ENCODE measurements at places on chromosomes 16 and 17. TPM values are rescaled to one million over a fixed set of nuclear protein-coding genes. Genes with fewer than 3 reads are reported as not detected.
A peak's percentile ranks its signal among the peaks of the same experiment; 100 is the strongest.

GRCh38 chr16:55328611-55329569 is 4.9 kb downstream of the IRX6 start:
- no peak for DNase-seq
- H3K36me3 ChIP-seq, result no peaks in the 10 kb centered on the region
- H3K4me3 ChIP-seq, result no peak overlapping the region
- peaks cover 3% of the 10 kb centered on the region for H3K4me1 ChIP-seq

DNA sequence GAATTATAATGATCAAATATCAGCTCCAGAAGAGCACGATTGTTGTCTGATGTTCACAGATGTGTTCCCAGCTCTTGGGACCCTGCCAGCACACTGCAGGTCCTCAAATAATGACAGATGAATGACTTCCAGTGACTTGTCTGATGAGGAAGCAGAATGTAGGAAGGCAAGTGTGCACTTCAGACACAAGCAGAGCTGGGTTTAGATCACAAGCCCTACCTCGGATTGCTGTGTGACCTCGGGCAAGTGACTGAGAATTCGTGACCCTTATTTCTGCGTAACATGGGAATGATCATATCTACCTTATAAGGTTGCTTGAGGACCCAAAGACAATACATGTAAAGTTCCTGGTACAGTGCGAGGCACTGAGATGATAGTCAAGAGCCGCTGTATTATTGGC is 182.2 kb downstream of the ABCC12 start:
- no peaks in the 10 kb centered on the region for H3K36me3 ChIP-seq
- DNase-seq, result peak; percentile 60
- no peak overlapping the region for H3K4me3 ChIP-seq
- no peak overlapping the region for H3K27ac ChIP-seq
- H3K27me3 ChIP-seq, result no peaks in the 10 kb centered on the region

The CORO1A gene
- total RNA-seq, result 33.5 TPM

DNA sequence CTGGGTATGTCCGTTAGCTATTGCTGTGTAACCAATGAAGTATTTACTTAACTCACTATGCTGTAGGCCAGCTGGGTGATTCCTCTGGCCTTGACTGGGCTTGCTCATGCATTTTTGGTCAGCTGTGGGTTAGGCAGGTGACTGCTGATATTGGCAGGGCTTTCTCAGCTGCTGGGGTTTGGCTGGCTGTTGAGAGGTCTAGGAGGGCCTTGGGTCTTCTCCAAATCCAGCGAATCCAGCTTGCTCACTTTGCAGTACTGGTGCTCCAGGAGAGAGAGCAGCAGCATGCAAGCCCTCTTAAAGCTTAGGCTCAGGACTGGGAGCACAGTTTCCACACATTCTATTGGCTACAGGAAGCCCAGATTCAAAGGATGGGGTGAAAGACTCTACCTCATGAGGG is 270.1 kb downstream of the PHKB start:
- H3K4me3 ChIP-seq, result no peak overlapping the region
- no peaks in the 10 kb centered on the region for H3K27me3 ChIP-seq
- no peaks in the 10 kb centered on the region for H3K36me3 ChIP-seq
- no peaks in the 10 kb centered on the region for H3K4me1 ChIP-seq
- peak; percentile 39 for DNase-seq

- DNase-seq, result no peak
- peaks cover 29% of the 10 kb centered on the region for H3K4me1 ChIP-seq
- no peaks in the 10 kb centered on the region for H3K27me3 ChIP-seq
- no peak overlapping the region for H3K27ac ChIP-seq
- H3K4me3 ChIP-seq, result no peak overlapping the region
- no peaks in the 10 kb centered on the region for H3K36me3 ChIP-seq
Observed at GRCh38 chr16:53914736-53915135, 210.8 kb downstream of the FTO start.

The SPIRE2 gene
- 7.2 TPM for total RNA-seq

The TBX4 gene
- not detected for total RNA-seq

DNA sequence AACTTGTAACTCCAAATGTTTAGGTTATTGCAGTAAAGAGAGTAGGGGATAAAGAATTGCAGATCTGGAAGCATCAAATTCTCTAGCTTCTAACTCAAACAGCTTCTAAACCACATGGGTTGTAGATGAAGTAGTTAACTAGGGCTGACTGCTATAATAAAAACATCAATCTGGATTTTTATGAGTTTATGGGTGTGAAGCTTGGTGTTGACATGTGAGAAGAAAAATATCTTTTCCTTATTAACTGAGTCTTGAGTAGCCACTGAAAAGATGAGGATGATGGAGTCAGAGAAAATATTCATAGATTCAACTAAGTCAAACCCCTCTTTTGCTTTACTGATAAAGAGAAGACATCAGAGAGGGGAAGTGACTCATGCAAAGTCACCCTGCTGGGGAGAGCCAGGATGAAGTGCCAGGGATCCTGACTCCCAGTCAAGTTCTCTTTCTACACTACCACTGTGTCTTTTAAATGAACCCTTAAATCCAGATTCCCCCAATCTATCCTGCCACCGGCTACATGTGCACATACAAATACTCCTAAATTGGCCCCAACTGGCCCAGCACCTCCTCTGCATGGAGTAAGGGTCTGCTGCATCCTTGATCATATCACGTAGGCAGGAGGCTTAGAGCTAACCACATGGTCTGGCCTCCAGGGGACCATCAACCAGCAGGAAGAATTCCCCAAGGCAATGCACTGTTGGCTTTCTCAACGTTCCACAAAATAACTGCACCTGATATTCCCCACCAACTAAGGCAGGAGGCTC is 264.0 kb upstream of the CCL2 start:
- H3K36me3 ChIP-seq, result no peaks in the 10 kb centered on the region
- H3K4me3 ChIP-seq, result no peak overlapping the region
- H3K27ac ChIP-seq, result no peak overlapping the region

- H3K4me3 ChIP-seq, result no peak overlapping the region
- no peaks in the 10 kb centered on the region for H3K36me3 ChIP-seq
- H3K27ac ChIP-seq, result no peak overlapping the region
- no peaks in the 10 kb centered on the region for H3K27me3 ChIP-seq
- H3K4me1 ChIP-seq, result no peaks in the 10 kb centered on the region
Observed at GRCh38 chr17:62076864-62077788, 12.0 kb upstream of the MED13 start.

- H3K27ac ChIP-seq, result peak overlapping the region; percentile 14
- no peaks in the 10 kb centered on the region for H3K36me3 ChIP-seq
- no peaks in the 10 kb centered on the region for H3K27me3 ChIP-seq
- no peaks in the 10 kb centered on the region for H3K4me1 ChIP-seq
Observed at GRCh38 chr17:36188891-36189306, 7.7 kb downstream of the CCL3L1 start.

All from esophagus muscularis mucosa (tissue), 4 donors.